ENCODE measurements at places on chromosomes 13 and 19. TPM values are rescaled to one million over a fixed set of nuclear protein-coding genes. Genes with fewer than 3 reads are reported as not detected.
A peak's percentile ranks its signal among the peaks of the same experiment; 100 is the strongest.

DNA sequence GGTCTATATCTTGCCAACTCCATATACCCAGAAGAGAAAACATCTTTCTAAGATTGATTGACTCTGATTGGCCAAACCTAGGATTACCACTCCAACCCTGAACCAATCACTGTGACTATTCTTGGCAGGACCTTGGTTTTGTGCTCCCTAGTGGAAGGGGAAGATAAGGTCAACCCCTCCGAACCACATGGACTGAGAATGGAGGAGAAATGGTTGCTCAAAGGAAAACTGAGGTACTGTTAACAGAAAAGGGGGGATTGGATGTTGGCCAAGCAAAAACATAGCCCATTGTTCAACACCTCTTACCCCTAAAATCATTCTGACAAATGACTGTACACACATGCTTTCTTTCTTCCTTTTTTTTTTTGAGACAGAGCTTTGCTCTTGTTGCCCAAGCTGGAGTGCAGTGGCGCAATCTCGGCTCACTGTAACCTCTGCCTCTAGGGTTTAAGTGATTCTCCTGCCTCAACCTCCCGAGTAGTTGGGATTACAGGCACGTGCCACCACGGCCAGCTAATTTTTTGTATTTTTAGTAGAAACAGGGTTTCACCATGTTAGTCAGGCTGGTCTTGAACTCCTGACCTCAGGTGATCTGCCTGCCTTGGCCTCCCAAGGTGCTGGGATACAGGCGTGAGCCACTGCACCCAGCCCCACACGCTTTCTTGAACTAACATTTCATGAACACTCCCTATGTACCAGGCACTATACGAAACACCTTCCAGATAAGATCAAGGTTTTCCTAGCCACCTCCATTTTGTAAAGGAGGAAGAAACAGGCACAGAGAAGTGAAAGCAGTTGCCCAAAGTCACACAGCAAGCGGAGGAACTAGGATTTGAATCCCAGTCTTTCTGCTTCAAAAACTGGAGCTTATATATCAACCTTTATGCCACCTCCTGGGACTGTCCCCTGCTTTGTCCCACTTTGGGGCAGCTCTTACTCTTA, 6.5 kb downstream of the MEIOSIN start:
- DNase-seq: no peak

GRCh38 chr13:30807392-30807791, 72.0 kb downstream of the ALOX5AP start:
- DNase-seq: no peak

PROZ gene
- total RNA-seq: not detected

DNA sequence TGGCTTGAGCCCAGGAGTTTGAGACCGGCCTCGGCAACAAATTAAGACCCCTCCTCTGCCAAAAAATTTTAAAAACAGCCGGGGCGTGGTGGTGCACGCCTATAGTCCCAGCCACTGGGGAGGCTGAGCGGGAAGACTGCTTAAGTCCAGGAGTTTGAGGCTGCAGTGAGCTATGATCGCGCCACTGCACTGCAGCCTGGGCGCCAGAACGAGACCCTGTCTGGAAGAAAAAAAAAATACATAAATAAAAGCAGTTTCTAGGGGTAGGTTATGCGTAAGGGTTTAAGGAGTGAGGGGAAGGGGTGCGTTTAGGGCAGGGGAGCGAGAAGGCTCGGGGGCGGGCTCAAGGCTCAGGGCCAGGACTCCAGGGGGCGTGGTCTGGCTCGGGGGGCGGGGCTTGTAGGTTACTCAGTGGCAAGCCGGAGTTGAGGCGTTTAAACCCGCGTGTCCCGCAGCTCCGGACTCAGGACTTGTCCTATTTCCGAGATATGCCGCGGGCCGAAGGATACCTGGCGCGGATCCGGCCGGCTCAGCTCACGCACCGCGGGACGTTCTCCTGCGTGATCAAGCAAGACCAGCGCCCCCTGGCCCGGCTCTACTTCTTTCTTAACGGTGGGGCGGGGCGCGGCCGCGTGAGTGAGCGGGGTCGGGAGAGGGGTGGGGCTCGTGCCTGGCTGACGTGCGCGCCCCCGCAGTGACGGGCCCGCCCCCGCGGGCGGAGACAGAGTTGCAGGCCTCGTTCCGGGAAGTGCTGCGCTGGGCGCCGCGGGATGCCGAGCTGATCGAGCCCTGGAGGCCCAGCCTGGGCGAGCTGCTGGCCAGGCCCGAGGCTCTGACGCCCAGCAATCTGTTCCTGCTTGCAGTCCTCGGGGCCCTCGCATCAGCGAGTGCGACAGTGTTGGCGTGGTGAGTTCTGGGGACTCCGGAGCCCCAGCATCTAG, 10.7 kb downstream of the SPACA6 start:
- DNase-seq: peak; percentile 98

PSMD8 gene
- total RNA-seq: 133 TPM

ADGRE3 gene
- 0.04 TPM for total RNA-seq

CDC42EP5 gene
- total RNA-seq: 39.4 TPM

DNA sequence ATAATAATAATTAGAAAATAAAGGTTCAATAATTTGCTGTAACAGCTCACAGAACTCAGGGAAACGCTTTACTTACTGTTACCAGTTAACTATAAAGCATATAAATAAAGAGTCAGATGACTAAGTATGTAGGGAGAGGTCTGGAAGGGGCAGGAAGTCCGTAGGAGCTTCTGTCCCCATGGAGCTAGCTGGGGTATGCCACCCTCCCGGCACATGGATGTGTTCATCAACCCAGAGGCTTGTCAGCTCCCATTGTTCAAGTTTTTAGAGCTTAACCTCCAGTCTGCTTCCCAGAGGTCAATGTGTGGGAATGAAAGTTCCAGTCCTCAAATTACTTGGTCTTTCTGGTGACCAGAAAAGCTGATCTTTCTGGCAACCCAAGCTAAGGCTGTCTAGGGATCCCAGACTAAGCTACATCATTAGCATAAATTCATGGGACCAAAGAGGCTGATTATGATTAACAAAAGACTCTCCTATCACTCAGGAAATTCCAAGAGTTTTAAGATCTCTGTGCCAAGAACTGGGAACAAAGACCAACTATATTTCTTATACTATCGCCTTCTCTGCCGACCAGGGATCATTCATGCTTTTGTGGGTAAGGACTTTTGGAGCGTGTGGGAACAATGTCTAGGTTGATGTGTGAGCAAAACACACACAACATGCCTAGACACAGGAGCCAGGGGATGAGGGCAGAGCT, 31.7 kb upstream of the ZNF507 start:
- no peak for DNase-seq

IGSF23 gene
- not detected for total RNA-seq

All from muscle of leg (tissue), 16 donors.